ENCODE measurements at places on chromosomes 12 and 14. TPM values are rescaled to one million over a fixed set of nuclear protein-coding genes. Genes with fewer than 3 reads are reported as not detected.

- no peak for DNase-seq
Observed at GRCh38 chr14:36910578-36910977, 248.9 kb downstream of the PAX9 start.

- DNase-seq, result no peak
Observed at GRCh38 chr12:93766371-93766770, 89.2 kb downstream of the CRADD start.

DNA sequence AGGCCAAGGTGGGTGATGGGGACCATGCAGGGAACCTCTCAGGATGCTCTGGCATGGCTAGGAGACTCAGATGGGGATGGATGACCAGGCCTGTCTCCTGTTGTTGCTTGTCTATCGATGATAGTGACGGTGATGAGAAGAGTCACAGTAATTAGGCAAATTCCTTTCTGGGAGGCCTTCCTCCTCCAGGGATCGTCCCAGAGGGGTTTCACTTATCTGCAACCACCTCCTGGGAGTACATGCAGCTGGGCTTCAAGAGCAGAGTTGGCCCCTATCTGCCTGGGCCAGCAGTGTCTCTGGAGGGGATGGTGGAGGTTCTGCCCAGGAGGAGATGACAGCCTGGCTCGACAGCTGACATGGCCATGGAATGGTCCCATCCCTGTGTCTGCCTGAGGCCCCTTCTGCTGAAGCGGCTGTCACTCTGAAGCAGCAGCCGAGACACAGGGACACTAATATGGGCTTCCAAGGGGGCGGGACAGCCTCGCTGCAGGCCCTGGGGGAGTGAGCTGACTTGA lies 27.5 kb upstream of the OAS1 start:
- DNase-seq, result no peak

DNA sequence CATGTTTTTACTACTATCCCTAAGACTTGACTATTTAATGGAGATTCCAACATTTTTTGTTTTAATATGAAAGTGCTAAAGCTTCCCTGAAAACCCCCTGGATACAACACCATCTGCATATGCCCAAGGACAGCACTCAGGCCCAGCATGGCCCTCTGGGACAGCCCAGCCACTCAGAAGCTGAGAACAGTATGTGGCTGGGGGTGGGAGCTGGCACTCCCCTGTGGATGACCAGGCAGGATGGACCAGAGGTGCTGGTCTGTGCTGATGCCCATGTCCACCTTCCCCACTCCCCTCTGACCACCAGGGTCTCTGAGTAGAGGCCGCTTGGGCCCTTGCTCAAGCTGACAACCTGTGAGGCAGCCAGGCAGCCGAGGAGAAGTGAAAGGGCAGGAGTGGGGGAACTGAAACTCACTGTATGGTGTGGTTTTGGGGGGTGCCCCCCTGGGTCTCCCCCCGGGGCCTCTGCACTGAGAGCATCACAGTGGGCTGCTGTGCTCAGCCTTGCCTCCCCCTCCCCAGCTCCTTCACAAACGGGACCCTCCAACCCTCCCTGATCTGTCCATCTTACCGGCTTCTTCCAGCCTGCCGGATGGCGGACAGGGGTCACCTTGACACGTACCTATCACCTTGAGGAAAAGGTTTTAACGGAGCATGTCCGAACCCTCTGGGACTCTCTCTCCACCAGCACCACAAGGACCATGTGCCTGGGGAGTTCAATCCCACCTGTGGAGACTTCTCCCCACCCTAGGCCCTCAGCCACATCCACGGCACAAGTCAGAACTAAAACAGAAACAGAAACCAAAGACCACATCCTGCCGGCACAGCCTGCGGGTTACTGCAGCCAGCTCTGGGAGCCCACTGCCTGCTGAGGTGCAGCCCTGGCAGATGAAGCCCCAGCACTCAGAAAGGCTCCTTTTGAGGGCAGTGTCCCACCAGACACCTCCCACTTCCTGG lies at the start of gene TMEM229B:
Gene TMEM229B, minus strand, starts transcription at position 785 of the 957 bp plus-strand sequence. CDS start 14,798 bp downstream, outside the sequence.
- no peak for DNase-seq

- no peak for DNase-seq
Observed at GRCh38 chr12:848173-848865, 95.9 kb downstream of the WNK1 start.

DNA sequence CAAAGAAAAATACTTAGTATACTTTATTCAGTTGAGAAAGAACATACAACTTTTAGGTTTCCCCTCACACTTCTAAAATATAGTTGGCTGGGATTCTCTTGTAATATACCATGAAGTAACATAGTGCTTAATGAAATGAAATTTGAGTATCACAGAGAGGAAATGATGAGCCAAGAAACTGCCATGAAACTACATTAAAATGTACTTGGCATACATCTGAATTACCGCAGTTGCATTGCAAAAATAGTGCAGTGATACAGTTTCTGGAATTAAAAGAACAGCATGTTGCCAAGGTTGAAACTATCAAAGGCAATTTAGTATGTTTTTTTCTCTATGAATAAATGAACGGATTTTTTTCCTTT lies 389.2 kb downstream of the TMEM117 start:
- DNase-seq, result no peak

- no peak for DNase-seq
Observed at GRCh38 chr12:58450868-58451482, 469.3 kb downstream of the LRIG3 start.

DAD1 gene
- 134 TPM for total RNA-seq

TBK1 gene
- 13.8 TPM for total RNA-seq
